ENCODE measurements at places on chromosomes 7 and 10.
A peak's percentile ranks its signal among the peaks of the same experiment; 100 is the strongest.

DNA sequence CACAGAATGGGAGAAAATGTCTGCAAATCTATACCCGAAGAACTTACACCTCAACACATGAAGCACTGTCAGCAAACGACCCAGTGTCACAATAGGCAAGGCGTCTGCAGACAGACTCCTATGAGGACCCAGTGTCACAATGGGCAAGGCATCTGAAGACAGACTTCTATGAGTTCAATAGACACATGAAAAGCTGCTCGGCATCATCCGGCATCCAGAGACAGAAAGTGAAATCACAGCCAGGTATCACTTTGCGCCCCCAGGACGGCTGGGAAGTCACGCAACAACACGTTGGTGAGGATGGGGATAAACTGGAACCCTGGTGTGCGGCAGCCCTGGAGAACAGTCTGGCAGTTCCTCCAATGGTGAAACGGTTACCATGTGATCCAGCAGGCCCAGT lies 273.2 kb downstream of the ELFN1 start:
- no peak for DNase-seq

- DNase-seq, result no peak
These were observed 52.4 kb downstream of the NOC3L start for GRCh38 chr10:94310369-94310768.

DNA sequence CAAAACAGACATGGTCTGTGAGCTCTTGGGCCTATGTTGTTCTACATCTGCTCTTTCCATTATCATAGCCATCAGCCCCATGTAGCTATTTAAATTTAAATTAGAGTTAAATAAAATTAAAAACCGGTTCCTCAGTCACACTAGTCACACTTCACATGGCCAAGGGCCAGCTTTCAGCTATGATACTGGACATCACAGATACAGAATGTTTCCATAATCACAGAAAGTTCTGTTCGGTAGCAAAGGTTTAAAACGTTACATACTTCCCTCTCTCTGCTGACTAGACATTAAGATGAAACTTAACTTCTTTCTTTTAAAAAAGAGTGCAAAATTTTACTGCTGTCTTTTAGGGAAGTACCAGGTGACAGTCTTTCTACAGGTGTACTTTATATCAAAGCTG lies 43.0 kb downstream of the SRPK2 start:
- no peak for DNase-seq

DNA sequence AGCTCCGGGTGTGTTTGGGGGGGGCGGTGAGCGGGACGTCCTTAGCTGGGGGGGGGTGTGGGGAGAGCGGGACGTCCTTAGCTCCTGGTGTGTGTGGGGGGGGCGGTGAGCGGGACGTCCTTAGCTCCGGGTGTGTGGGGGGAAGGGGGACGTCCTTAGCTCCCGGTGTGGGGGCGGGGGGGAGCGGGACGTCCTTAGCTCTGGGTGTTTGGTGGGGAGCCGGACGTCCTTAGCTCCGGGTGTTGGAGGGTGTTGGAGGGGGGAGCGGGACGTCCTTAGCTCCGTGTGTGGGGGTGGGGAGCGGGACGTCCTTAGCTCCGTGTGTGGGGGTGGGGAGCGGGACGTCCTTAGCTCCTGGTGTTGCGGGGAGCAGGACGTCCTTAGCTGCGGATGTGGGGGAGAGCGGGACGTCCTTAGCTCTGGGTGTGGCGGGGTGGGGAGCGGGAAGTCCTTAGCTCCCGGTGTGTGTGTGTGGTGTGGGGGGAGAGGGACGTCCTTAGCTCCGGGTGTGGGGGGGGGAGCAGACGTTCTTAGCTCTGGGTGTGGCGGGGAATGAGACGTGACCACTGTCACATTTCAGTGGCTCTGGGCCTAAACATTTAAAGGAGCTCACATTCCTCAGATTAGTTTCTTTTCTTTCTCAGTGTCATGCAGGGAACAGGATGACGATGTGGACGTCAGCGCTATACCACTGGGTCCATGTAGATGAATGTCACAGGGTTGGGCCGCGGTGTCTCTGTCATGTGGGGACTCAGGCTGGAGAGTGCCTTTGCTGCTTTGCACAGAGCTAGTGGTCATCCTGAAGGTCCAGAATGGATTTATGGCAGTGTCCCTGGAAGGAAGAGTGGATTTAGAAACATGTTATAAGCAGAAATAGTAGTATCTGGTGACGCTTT lies 7.5 kb downstream of the DYNC2I1 start:
- DNase-seq, result peak; percentile 25

GRCh38 chr7:6384327-6384726 lies 63.4 kb downstream of the DAGLB start:
- DNase-seq, result no peak

GRCh38 chr7:32539919-32540531 lies 44.7 kb downstream of the AVL9 start:
- no peak for DNase-seq

DNA sequence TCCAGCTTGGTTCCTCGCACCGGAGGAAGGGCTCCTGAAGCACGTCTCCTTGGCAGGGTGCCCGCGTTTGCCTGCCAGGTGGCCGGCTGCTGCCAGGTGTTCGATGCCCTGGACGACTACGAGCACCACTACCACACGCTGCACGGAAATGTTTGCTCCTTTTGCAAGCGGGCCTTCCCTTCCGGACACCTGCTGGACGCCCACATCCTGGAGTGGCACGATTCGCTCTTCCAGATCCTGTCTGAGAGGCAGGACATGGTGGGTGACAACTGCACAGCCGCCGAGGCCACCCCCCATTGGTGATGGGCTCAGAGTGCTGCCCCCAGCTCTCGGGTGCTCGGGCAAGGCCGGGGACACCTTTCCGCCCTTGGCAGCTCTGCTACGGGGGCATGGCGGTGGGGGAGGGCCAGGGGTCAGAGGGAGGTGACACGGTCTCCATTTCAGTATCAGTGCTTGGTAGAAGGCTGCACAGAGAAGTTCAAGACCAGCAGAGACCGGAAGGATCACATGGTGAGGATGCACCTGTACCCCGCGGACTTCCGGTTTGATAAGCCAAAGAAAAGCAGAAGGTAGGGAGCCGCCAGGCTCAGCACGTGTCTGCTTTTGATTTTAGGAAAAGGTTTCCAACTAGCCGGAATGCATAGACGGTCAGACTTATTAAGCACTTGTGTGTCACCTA lies 1.1 kb downstream of the ZNF511 start:
- no peak for DNase-seq

DNA sequence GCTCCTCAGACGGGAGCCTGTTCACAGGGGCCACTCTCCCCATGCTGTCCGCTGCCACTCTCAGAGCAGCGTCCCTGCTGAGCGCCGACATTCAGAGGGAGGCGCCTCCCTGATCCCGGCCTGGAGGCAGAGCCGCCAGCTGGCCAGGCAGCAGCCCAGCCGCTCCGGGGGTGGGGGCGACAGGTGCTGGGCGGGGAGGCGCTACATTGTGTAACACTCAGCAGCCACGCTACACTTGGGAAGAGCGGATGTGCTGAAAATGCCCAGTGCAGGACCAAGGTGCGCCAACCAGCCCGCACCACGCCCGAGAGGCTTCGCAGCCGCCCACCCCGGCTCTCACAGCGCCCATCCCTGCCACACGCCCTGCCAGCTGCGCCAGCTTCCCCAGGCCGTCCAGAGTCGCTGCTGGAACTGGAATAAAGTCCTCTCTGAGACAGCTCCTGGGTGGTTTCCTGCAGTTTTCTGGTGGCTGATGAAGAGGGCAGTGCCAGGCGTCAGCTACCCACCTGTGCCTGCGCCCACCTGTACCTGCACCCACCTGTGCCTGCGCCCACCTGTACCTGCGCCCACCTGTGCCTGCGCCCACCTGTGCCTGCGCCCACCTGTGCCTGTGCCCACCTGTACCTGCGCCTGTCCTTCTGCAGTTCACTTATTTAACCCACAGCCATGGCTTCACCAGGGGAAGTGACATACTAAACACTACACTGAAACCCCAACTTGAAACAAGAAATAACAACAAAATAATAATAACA lies 25.7 kb downstream of the STK32C start:
- no peak for DNase-seq

- no peak for DNase-seq
These were observed 3.4 kb downstream of the CALHM2 start for GRCh38 chr10:103448746-103449145.

DNA sequence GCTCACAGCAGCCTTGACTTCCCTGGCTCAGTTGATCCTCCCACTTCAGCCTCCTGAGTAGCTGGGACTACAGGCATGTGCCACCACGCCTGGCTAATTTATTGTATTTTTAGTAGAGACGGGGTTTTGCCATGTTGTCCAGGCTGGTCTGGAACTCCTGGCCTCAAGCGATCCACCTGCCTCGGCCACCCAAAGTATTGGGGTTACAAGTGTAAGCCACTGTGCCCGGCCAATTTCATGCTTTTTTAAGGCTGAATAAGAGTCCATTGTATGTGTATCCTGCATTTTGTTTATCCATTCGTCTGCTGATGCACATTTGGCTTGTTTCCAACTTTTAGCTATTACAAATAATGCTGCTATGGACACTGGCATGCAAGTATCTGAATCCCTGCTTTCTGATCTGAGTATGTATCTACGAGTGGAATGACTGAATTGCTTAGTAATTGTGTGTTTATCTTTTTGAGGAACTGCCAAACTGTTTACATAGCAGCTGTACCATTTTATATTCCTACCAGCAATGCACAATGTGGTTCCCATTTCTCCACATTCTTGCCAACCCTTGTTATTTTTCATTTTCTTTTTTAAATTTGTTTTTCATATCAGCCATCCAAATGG lies 37.3 kb upstream of the TPST1 start:
- DNase-seq, result no peak

- no peak for DNase-seq
These were observed 299.9 kb upstream of the HABP2 start for GRCh38 chr10:113252650-113253618.

- no peak for DNase-seq
These were observed 146.3 kb upstream of the LRGUK start for GRCh38 chr7:133980804-133981203.

GRCh38 chr7:75889826-75890225 lies 11.0 kb downstream of the RHBDD2 start:
- DNase-seq, result no peak

DNA sequence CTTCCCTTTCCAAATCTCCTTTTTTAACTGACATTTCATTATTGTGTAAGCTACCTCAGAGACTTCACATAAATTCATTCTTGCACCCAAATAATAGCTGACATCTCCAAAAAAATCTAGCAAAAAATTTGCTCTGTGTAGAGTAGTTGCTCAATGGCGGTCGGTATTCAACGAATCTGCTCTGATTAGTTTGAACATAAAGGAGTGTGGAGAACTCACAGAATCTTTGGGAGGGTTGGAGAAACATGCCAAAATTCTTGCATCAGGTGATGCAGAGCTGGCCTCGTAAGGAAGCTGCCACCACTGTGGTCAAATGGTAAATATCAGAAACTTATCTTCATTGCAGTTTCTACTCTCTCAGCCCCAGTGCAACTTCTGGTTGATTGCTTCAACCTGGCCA lies 201.2 kb upstream of the MDFIC start:
- no peak for DNase-seq

DNA sequence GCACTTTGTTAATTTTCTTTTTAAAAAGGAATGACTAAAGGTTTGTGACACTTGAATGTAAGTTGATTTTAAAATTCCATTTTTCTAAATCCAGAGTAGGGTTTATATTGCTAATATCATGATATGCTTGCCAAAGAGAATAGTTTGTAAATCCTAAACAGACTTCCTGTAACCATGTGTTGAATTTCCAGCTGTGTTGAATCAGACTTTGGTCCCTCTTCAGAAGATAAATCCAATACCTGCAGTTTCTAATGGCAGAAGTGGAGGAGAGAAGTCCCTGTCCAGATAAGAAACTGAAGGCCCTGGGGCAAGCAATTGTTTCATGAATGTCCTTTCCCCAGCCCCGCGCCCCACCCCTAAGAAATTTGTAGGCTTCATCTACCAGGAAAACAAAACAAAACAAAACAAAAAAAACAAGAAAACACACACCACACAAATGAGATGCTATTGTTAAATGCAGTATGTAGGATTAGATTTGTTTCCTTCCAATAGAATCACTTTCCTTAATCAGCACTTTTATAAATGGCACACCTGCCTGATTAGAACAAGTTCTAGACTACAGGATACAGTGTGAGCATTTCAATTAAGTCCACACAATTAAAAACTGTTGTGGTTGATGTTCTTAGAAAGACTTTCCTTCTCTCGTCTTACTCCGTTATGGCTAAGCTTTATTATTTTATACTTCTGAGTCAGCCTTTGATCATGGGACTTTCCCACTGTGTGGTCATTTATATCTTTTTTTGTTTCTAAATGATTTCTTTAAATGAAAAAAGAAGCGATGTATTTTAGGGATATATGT lies 122.8 kb downstream of the KAT6B start:
- DNase-seq, result no peak

DNA sequence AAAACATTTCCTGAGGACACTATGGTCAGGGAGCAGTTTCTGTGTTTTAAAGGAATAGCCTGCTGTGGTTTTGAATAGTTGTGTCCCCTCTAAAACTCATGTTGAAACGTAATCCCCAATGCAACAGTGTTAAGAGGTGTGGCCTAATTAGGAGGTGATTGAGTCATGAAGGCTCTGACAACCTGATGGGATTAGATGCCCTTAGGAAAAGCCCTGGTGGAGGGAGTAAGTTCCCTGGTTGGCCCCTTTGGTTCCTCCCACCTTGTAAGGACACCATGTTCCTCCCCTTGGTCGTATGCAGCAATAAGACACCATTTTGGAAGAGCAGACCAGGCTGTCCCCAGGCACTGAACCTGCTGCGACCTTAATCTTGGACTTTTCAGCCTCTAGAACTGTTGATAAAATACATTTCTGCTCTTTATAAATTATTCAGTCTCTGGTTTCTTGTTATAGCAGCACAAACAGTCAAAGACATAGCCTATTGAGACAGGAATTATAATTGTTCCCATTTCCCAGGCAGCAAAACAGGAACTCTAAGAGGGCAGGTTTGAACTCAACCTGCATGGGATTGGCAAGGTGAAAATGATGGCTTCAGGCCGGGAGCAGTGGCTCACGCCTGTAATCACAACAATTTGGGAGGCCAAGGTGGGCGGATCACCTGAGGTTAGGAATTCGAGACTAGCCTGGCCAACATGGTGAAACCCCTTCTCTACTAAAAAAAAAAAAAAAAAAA lies 20.5 kb upstream of the TNS3 start:
- DNase-seq, result no peak

DNA sequence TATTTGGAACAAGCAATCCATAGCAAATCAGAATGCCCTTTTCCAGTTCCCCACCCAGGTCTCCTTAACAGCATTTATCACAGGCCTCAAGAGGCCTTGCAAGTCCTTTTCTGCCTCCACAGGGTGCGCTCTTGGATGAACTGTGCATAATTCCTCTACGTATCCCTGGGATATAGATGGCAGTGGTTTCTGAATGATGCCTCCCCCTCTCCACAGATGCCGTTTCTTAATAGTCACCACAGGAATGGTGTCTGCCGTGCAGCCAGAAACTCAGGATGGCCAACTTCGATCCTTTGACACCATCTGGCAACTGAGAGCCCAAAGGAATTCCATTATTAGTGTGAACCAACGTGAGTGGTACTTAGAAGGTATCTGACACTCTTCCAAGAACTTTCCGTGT lies 43.1 kb downstream of the JAZF1 start:
- no peak for DNase-seq
